ENCODE measurements at places on chromosomes 6 and 20.

DNA sequence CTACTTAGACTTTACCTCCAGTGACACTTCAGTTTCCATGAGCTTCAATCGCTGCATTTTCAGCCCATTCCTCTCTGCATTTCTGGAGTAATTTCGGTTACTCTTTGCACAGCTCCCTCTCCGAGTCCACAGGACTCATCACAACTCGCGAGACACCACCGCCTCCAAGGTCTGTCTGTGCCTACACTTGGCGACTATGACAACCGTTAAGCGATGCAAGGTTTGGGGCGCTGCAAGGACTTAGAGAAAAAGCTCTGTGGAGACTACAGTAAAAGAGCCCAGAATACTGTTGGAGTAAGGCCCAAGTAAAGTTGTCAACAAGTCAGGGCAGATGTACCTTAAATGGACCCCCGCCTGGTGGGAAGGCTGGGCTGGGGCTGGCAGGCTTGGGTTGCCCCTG is 95.7 kb upstream of the RPS6KA2 start:
- DNase-seq = no peak

DNA sequence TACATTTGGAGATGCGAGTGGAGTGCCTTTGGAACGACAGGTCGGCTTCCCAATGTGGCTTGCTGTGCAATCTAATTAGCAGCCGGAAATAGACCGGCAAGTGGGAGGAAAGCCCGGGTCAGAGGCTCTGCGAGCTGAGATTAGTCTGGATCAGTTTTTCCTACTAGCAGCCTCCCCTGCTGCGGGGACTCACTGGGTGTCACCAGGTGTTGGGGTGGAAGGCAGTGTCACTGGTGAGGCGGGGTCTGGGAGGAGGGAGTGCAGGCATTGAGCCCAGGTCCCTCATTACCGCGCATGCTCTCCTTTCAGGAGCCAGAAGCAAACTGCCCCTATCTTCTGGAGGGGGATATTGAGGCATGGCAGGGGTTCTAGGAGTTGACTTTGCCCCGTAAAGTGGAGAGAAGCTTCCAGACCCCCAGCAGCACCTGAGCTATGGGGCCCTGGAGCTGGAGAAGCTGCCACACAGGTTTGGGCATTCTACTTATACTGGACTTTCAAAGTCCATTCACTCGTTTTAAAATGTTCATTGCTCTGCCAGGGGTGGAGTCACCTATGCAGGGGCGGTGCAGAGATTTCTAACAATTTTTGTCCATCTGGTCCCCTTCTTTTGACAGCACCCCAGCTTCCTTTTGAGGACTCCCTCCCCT is 11.0 kb downstream of the SULF2 start:
- no peak for DNase-seq

DNA sequence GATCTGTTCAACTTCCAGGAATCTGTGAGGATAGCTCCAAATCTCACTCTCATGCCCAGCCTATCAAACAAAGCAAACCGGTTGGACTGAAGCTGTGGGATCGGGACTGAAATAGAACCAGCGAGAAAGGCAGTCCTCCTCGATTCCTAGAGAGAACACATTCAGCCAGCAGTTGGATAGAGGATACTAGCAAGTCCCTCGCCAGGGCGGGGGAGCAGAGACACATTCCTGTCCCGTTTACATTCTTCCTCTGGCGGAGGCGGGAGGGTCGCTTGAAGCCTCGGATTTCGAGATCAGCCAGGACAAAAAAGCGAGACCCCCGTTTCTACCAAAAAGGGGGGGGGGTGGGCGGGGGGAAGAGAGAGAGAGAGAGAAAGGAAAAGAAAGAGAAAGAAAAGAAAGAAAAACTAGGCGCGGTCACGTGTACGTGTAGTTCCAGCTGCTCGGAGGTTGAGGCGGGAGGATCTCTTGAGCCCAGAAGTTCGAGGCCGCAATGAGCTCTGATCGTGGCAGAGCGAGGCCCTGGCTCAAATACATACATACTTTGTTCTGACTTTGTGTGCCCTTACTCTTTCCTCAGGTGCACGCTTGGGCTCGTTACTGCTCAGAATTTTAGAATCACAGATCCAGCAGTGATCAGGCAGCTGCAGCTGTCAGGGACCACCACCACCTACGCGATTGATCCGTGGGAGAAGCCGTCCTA is 19.5 kb downstream of the ZNF311 start:
- DNase-seq = peak; percentile 96

GRCh38 chr20:59145924-59146779 is 17.5 kb upstream of the ZNF831 start:
- no peak for DNase-seq

- DNase-seq = no peak
Observed at GRCh38 chr6:170147832-170148708, 142.8 kb downstream of the DLL1 start.

DNA sequence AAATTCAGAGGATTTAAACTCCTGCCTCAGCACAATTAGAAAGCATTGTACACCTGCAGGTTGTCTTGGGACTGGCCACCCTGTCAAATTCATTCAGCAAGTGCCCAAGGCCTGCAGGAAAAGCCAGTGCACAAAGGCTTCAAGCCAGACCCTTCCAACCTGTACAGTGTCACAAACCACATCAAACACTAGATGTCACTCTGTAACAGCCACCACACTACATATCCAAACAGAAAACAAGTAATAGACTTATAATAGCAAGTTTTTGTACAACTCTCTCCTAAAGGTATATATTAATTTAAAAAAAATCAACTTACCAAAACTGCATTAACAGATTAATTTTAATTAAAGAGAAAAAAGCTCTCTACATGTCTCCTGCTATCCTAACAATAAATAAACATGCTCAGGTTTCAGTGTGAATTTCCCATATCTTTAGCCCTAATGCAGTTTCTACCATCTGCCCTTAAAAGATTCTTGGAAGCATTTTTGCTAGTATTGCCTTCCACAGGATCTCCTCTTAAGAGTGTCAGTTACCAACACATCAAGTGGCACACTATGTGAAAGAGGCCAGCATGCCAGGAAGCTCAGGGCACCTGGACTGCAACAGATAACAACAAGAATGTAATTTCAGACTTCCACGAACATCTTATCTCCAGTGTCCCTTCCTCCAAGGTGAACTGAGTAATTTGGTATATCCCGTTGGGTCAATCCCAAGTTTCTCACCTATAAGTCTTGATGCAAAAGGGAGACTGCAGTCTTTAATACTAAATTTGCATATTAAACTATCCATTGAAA is 47.5 kb downstream of the RALGAPA2 start:
- no peak for DNase-seq

DNA sequence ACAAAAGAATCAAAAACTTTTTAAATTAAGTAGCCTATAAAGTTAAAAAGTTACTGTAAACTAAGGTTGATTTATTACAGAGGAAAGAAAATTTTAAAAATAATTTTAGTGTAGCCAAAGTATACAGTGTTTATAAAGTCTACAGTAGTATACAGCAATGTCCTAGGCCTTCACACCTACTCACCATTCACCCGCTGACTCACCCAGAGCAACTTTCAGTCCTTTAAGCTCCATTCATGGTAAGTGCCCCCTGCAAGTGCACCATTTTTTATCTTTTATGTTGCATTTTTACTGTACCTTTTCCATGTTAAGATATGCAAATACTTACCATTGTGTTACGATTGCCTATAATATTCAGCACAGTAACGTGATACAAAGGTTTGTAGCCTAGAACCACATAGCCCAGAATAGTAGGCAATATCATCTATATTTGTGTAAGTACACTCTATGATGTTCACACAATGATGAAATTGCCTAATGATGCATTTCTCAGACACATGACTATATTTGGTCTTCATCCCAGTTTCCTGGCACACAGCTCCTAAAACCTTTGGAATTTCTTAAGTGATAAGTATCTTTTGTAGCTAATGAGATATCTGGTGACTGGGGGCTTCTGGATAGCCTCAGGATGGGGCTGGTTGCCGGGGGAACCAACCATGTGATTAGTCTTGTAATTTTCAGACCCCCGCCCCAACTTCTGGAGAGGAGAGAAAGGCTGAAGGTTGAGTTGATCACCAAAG is 111.0 kb downstream of the MRPL14 start:
- DNase-seq = no peak

GRCh38 chr6:111709201-111709600 is 103.5 kb upstream of the TRAF3IP2 start:
- DNase-seq = no peak

DNA sequence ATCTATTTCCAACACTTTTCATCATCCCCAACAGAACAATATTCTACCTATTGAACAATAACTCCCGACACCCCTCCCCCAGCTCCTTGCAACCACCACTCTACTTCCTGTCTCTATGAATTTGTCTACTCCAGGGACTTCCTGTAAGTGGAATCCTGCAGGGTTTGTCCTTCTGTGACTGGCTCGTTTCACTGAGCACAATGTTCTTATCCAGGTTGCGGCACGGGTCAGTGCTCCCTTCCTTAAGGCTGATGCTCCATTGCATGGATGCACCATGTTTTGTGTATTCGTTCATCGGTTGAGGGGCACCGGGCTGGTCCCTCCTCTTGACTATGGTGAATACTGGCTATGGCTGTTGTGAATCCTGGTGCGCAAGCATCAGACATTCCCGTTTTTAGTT is 163.2 kb downstream of the TBXT start:
- DNase-seq = no peak

DNA sequence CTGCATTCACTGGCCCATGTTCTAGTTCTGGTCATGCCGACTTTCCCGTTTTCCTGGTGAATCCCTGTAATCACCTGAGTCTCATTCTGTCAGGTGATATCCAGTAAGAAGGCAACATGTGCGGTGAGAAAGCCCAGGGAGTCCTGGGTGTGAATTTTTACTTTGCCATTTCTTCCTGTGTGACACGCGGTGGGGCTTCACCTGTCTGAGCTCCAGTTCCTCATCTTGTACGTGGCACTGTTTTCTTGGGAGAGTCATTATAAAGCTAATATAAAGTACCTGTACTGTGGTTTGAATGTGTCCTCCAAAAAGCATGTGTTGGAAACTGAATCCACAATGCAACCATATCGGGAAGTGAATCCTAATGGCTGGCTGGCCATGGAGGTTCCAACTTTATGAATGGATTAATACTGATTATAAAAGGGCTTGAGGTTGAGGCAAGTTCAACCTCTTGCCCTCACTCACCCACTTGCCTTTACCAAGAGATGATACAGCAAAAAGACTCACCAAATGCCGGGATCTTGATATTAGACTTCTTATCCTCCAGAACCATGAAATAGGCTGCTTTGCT is 5.1 kb downstream of the HLA-E start:
- DNase-seq = no peak

DNA sequence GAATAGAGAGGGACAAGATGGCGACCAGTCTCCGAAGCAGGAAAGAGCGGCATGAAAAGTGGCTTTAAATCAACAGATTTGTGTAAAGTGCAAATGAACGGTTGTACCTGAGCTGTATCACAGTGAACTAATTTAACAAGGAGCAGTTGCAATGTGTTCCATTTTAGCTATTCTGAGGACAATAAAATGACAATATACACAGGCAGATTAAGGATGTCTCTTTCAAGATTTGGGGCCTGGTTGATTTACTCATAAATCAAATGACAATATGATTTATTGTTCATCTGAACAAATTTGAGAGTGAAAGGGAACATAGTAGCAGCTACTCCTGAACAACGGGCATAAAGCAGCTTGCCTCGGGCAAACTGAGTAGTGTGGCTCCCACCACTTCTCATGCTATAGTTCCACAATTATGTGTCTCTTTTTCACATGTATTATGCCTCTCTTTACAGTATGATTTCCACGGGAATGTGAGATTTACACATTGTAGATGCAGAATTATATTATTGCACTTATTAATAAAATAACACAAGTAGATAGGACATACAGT is 204.1 kb upstream of the AGPAT4 start:
- no peak for DNase-seq
